Esophagus squamous epithelium (tissue), 5 donors: ENCODE measurements at places on chromosomes 2 and 18. TPM values are rescaled to one million over a fixed set of nuclear protein-coding genes. Genes with fewer than 3 reads are reported as not detected.

Gene CEP68
- 3.9 TPM for total RNA-seq

Gene VIL1
- not detected for total RNA-seq

Gene FN1
- 53.3 TPM for total RNA-seq

Gene STARD6
- not detected for total RNA-seq

Gene LAMA3
- total RNA-seq = 43.6 TPM

Gene CNTNAP5
- total RNA-seq = not detected

Gene CYRIA
- total RNA-seq = 2.3 TPM

Gene CNRIP1
- total RNA-seq = 21.4 TPM

Gene CCDC68
- 5.1 TPM for total RNA-seq

Gene MYCN
- total RNA-seq = 0.21 TPM

Gene SPOPL
- total RNA-seq = 13.4 TPM

Gene RNPEPL1
- 54.0 TPM for total RNA-seq

Gene ZDBF2
- total RNA-seq = 1.9 TPM

Gene OTOS
- total RNA-seq = not detected

Gene PLEKHH2
- total RNA-seq = 25.7 TPM

Gene OTX1
- total RNA-seq = not detected

Gene FAP
- total RNA-seq = 1.3 TPM

Gene HJURP
- 8.5 TPM for total RNA-seq

Gene RTP5
- 0.19 TPM for total RNA-seq

Gene C2orf15
- total RNA-seq = 0.49 TPM
